ENCODE measurements at places on chromosomes 6 and 20. TPM values are rescaled to one million over a fixed set of nuclear protein-coding genes. Genes with fewer than 3 reads are reported as not detected.

BNIP5 gene
- total RNA-seq: not detected

- peaks cover 16% of the 10 kb centered on the region for H3K4me1 ChIP-seq
- no peak overlapping the region for H3K4me3 ChIP-seq
- H3K27me3 ChIP-seq: no peaks in the 10 kb centered on the region
- no peak overlapping the region for H3K27ac ChIP-seq
- DNase-seq: no peak
- no peaks in the 10 kb centered on the region for H3K36me3 ChIP-seq
Observed at GRCh38 chr6:15279047-15279661, 33.3 kb downstream of the JARID2 start.

TMC2 gene
- total RNA-seq: not detected

DNA sequence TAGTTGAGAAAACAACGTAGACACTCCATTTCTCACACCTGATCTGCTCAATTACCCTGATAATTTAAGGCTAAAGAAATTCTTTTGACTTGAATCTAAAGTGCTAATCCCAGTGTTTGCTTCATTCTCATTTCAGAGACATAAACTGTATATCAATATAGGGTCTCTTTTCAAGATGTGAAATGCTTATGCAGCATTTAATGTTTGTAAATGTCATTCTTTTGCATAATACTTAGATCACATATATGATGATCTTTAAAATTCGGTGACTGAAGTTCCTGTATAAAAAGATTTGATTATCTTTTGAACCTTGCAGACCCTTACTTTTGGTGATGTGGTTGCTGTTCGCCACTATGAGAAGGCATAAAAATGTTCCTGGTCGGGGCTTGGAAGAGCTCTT is 3.9 kb downstream of the FABP7 start:
- peaks cover 4% of the 10 kb centered on the region for H3K27me3 ChIP-seq
- H3K4me1 ChIP-seq: peaks cover 3% of the 10 kb centered on the region
- H3K27ac ChIP-seq: no peak overlapping the region
- no peak for DNase-seq
- no peak overlapping the region for H3K4me3 ChIP-seq

DNA sequence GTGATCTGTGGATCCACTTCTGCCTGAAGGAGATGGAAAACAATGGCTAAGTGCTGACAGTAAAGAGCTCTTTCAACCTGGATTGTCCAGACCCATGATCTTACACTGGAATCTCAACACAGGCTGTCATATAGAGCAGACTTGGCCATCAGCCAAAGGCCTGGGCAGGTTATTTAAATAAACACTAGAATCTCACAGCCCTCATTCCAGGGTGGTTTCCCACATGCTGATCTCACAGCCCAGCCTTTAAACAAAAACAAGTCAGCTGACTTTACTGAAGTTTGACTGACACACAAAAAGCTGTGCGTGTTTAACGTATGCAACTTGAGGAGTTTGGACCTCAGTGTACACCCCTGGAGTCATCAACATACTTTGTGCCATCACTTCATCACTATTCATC is 28.4 kb downstream of the SYNDIG1 start:
- no peak overlapping the region for H3K27ac ChIP-seq
- no peaks in the 10 kb centered on the region for H3K36me3 ChIP-seq
- H3K4me1 ChIP-seq: no peaks in the 10 kb centered on the region
- DNase-seq: peak; percentile 33
- H3K27me3 ChIP-seq: no peaks in the 10 kb centered on the region

DNA sequence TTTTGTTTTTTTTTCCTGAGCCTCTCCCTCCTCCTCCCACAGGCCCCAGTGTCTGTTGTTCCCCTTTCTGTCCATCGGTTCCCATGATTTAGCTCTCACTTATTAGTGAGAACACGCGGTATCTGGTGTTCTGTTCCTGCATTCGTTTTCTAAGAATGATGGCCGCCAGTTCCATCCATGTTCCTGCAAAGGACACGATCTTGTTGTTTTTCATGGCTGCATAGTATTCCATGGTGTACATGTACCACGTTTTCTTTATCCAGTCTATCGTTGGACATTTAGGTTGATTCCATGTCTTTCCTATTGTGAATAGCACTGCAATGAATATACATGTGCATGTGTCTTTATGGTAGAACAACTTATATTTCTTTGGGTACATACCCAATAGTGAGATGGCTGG is 105.6 kb upstream of the NUP153 start:
- no peak overlapping the region for H3K4me3 ChIP-seq
- H3K27ac ChIP-seq: no peak overlapping the region
- H3K4me1 ChIP-seq: peaks cover 9% of the 10 kb centered on the region
- H3K27me3 ChIP-seq: no peaks in the 10 kb centered on the region
- peaks cover 17% of the 10 kb centered on the region for H3K36me3 ChIP-seq

SLC17A3 gene
- not detected for total RNA-seq

DNA sequence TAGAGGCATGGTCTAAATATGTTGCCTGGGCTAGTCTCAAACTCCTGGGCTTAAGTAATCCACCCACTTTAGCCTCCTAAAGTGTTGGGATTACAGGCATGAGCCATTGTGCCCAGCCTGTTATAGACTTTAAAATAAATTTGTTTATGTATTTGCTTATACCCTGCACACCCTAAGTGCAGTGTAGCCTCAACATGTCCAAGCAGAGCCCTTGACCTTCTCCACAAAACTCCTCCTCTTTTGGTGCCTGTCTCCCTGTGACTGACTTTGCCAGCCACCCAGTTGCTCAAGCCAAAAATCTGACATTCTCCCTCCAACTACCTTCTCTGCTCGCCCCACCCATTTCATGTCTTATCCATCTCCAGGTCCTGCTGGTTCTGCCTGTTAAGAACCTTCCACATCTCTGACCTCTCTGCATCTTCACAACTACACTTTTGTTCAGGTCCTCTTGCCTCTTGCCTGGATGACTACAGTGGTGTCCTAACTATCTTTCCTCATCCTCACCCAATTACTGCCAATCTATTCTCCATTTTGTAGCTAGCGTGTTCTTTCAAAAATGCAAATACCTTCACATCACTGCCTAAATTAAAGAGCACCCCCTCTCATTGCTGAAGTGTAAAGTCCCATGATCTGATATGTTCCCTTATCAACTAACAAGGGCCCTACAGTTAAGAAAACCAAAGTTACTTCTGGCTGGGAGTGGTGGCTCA is 11.2 kb upstream of the KIFC1 start:
- H3K36me3 ChIP-seq: no peaks in the 10 kb centered on the region
- no peak for DNase-seq
- no peaks in the 10 kb centered on the region for H3K4me1 ChIP-seq
- 0 out of 2 replicates have a peak, but pooled peaks cover 2% of the 10 kb centered on the region for H3K27me3 ChIP-seq
- H3K27ac ChIP-seq: no peak overlapping the region

DNA sequence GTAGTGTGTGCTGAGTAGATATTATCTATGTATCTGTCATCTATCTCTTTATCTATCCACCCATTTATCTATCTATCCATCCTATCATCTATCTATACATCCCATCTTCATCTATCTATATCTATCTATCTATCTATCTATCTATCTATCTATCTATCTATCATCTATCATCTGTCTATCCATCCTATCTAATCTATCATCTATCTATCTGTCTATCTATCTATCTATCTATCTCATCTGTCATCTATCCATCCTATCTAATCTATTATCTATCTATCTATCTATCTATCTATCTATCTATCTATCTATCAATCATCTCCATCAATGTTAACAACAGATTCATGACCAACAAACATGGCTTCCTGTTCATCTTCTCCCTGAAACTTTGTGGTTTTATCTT is 90.5 kb upstream of the SLC24A3 start:
- no peaks in the 10 kb centered on the region for H3K4me1 ChIP-seq
- H3K27me3 ChIP-seq: no peaks in the 10 kb centered on the region
- no peaks in the 10 kb centered on the region for H3K36me3 ChIP-seq
- no peak for DNase-seq
- no peak overlapping the region for H3K4me3 ChIP-seq
- H3K27ac ChIP-seq: no peak overlapping the region

- no peaks in the 10 kb centered on the region for H3K4me1 ChIP-seq
- no peak overlapping the region for H3K27ac ChIP-seq
- no peaks in the 10 kb centered on the region for H3K36me3 ChIP-seq
- no peak for DNase-seq
- no peaks in the 10 kb centered on the region for H3K27me3 ChIP-seq
Observed at GRCh38 chr6:114569669-114570068, 226.8 kb upstream of the HS3ST5 start.

- no peaks in the 10 kb centered on the region for H3K36me3 ChIP-seq
- no peak overlapping the region for H3K27ac ChIP-seq
- no peaks in the 10 kb centered on the region for H3K27me3 ChIP-seq
- H3K4me1 ChIP-seq: peaks cover 3% of the 10 kb centered on the region
- H3K4me3 ChIP-seq: no peak overlapping the region
Observed at GRCh38 chr20:8404912-8405635, 273.0 kb downstream of the PLCB1 start.
